CD4-positive, alpha-beta T cell treated with Interleukin-17A for 4 hours (primary cell): ENCODE measurements at places on chromosomes 4 and X.
A peak's percentile ranks its signal among the peaks of the same experiment; 100 is the strongest.

GRCh38 chrX:139932073-139932900 is 566 bp downstream of the ATP11C start:
- DNase-seq = peak; percentile 56

GRCh38 chrX:100829730-100830129 is 9.5 kb downstream of the CSTF2 start:
- DNase-seq = peak; percentile 12

GRCh38 chr4:113588895-113589668 is 172.5 kb downstream of the CAMK2D start:
- no peak for DNase-seq

DNA sequence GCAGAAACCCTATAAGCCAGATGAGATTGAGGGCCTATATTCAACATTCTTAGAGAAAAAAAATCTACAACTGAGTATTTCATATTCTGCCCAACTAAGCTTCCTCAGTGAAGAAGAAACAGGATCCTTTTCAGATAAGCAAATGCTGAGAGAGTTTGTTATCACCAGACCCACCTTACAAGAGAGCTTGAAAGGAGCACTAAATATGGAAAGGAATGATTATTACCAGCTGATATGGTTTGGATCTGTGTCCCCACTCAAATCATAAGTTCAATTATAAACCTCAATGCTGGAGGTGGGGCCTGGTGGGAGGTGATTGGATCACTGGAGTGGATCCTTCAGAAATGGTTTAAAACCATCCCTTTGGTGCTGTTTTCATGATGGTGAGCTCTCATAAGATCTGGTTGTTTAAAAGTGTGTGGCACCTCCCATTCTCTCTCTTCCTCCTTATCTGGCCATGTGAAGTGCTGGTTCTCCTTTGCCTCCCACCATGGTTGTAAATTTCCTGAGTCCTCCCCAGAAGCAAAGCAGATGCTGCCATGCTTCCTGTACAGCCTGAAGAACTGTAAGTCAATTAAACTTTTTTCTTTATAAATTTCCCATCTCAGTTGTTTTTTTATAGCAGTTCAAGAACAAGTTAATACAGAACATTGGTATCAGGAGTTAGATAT is 144.2 kb downstream of the MSN start:
- DNase-seq = no peak

DNA sequence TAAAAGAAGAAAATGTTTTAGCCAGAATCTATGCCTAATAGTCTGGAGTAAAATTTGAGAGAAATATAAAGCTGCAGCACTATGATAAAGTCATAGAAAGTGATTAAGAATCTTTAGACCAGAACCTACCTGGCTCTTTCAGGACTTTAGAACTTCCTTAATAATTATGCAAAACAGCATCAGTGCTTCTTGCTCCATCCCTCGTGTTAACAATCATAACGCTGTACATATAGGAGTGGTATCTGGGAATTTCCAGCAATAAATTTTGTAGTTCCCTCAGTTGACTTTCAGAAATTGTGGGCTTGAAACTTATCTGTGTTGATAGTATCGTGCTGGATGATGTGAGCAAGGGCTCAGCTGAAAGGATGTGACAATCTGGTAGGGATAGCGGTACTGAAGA is 102.1 kb upstream of the RASGEF1B start:
- DNase-seq = no peak

GRCh38 chr4:173507471-173508385 is 22.3 kb downstream of the HAND2 start:
- DNase-seq = no peak

DNA sequence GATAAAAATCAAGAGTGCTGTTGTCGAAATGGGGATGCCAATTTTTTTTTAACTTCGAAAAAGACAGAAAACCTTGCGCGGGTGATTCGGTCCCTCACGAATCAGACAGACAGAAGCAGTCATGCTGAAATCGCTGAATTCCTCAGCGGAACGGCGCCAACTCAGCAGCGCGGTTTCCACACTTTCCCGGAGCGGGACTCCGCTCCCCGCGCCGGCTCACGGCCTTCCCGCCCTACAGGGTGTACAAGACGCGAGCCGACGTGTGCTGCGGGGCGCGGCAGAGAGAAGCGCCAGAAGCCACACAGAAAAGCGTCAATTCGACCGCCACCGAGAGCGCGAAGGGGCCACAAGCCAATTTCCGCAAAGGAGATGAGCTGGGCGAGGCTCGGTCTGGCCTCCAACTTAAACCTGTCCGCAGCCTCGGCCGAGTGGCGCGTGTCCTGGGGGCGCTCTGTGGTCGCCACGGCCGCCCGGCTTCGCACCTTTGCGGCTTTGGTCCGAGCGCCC is 1.3 kb downstream of the NEXMIF start:
- DNase-seq = peak; percentile 6

DNA sequence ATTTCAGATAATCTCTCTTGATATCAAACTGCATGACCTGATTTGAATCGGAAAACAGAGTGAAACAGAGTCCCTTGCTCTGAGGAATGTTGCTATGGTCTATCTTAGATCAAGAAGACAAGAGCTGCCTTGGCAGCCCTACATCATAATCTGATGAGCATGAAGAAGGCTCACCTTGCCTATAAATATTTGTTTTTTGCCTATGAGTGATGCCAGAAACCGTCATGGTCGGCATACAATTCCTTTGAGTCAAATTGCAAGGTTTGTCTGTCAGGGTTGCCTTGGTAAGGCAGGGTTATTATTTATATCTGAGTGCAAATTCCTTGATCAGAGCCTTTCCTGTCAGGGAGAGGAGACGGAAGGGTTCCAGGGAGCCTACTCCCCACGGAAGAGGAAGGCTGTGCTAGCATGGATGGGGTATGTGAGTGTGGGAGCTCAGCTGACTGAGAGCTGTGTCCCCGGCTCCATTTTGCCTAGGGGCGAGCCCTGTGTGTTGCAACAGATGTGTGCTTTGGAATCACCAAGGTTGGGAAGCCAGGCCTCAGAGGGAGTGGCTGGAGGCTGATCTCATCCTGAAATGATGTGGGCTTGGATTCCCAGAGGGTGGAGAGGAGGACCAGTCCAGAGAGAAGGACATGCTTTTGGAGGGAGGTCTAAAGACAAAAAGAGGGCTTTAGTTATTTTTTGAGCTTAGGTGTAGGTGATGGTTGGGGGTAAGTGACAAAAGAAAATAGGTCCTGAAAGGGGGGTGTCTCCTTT is 43.6 kb downstream of the RTL9 start:
- no peak for DNase-seq

GRCh38 chr4:159105761-159106243 is 2.9 kb downstream of the RAPGEF2 start:
- DNase-seq = no peak

DNA sequence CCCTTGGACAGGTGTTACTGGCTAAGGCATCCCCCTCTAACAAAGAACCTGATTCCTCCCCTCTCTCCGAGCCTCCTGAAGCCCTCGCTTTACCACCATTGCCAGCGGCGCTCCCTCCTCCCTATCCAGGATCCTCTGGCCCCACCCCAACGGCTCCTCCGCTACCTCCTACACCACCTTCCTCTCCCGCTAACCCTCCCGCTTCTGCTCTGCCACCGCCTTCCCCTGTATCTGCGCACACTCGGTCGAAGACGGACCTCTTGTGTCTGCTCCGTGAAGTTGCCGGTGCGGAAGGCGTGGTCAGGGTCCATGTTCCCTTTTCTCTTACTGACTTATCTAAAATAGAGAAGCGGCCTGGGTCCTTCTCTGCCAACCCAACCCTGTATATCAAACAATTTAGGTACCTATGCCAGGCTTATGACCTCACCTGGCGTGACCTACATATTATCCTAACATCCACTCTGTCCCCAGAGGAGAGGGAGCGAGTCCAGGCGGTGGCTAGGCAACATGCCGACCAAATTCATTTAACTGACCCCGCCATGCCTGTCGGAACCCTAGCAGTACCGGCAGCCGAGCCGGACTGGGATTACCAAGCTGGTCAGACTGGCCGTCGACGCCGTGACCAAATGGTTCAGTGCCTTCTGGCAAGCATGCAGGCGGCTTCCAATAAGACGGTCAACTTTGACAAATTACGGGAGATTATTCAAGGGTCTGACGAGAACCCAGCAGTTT is 958.9 kb downstream of the RPA4 start:
- DNase-seq = no peak

GRCh38 chr4:54107951-54108748 is 8.2 kb downstream of the GSX2 start:
- no peak for DNase-seq

GRCh38 chrX:129731228-129731627 is 7.6 kb upstream of the XPNPEP2 start:
- no peak for DNase-seq

- DNase-seq = no peak
These were observed 4.1 kb downstream of the SLC39A8 start for GRCh38 chr4:102341201-102341600.

DNA sequence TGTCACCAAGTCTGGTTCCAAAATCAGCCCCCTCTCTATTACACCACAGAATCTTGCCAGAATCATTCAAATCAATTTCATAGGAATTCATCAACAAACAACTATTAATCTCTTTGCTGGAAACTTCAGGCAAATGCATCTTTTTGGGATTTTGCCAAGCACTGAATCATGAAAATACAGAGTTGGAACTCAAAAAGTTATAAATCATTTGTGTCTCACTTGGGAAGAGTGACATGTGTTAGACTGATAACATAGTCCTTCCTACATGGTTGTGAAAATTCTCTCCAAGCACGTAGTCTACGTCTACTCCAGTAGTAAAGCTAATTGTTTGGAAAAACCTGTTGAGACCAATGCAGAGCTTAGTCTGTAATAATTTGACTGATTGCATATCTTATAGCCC is 19.0 kb downstream of the CXCL8 start:
- DNase-seq = no peak

DNA sequence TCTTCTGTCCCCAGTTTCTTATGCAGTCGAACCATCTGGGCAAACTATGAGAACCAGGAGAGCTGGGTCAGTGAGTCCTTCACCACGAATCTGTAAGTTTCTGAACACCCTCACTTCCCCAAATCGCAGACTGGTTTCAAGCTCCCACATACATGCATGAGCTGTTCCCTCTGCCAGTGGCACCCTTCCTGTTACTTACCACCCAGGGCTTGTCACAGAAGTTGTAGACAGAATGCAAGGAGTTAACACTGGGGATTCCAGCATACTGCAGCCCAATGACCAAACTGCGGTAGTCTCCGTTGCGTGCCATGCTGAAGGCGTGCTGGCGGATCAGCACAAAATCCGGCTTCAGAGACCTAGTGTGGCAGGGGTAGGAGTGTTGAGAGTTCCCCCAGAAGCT is 14.6 kb downstream of the SYN1 start:
- DNase-seq = no peak

DNA sequence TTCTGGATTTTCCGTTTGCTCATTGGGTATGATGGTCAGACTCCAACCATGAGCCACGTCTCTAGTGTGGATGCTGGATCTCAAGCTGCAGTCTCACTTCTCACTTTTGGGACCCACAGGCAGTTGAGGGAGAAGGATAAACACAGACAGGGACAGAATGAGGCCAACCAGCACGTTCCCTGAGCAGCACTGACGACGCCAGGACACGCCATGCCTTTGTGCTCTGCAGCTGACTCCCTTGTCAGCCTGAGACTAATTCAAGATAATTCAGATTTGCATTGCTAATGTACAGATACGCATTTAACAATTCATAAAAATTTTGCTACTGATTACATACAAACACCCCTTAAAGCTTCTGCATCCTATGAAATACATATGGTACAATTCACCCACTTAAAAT is 106.5 kb downstream of the FAM193A start:
- DNase-seq = no peak

DNA sequence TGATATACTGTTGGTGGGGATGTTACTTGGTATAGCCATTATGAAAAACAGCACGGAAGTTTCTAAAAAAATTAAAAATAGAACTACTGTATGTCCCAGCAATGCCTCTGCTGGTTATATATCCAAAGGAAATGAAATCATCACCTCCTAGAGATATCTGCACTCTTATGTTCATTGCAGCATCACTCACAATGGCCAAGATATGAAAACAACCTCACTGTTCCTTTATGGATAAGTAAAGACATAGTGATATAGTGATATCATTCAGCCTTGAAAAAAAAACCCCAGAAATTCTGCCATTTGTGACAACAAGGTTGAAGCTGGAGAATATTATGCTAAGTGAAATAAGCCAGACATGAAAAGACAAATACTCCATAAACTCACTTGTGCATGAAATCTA is 543.8 kb upstream of the SLIT2 start:
- DNase-seq = no peak

DNA sequence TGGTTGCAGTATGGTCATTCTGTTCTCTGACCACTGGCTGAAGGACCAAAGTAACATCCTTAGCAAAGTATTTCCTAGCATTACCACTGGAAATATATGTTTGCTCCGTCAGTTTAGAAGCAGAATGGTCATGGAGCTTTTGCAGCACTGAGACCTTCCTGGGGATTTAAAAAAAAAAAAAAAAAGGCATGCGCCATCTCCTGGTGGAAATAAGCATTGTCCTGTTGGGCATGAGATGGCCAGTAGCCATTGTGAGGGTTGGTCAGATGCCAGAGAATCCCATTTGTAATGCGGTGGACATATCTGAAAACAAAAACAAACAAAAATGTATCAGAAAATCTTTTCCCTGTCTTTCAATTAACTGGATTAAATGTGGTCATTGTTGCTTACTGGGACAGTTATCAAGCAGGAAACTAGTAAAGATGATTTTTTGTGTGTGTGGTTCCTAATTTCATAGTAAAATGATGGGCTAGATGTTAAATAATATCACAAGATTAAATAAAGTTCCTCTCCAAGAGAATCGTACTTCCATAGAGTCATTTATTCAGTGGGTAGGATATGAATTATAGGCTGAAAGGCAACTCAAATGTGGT is 139.6 kb downstream of the SOWAHB start:
- DNase-seq = no peak

DNA sequence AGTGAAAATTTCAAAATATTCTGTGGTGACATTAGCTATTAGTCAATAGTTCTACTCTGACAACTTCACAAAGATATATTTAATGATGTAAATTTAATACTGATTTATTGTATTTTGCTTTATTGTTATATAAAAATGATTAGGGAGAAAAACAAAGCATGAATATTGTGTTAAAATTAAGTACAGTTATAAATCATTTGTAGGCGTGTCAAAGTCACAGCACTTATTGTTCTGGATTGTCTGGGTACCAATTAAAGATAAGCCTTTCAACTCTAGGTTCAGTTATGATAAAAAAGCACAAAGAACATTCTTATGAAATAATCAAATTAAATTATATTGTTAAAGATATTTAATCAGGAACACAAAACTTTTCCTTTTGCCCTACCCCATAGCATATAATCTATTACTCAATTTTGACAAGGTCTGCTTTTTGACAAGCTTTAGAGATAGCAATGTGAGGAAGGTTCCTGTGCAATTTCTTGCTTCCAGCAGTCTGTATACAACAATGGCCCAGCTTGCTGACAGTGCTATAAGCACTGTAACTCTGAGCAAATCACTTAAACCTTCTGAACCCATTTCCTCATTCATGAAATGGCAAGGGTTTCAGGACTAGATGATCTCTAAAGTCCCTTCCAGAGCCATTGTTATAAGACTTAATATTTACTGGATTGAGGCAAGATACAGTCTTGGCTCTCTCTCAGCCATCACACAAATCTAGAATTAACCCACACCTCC is 910.3 kb upstream of the LCORL start:
- DNase-seq = no peak

- DNase-seq = peak; percentile 67
These were observed 30.6 kb downstream of the LONRF3 start for GRCh38 chrX:119004920-119005524.
